ENCODE measurements at places on chromosomes 3 and 15. TPM values are rescaled to one million over a fixed set of nuclear protein-coding genes. Genes with fewer than 3 reads are reported as not detected.

DNA sequence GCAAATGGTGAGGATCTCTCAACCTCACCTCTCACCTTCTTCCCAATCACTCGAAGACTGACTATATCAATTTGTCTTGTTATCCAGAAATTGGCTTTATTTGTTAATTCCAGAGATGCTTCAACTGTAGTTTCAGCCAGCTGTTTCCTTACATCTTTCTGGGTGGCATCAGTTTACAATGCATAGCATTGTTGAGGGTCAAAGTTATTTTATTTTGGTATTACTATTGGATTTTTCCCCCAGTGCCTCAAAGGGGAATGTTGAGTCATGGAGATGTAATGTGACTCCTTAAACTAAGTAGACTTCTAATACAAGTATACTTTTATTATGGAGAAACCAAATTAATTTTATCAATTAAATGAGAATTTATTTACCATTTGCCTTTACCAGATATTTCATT, 351.6 kb downstream of the TIGIT start:
- DNase-seq: no peak

- DNase-seq: no peak
These were observed 83.8 kb downstream of the ASB7 start for GRCh38 chr15:100686021-100686724.

- no peak for DNase-seq
These were observed 15.6 kb upstream of the PRTG start for GRCh38 chr15:55758580-55758986.

GRCh38 chr3:72176537-72177041, 391.6 kb upstream of the PROK2 start:
- DNase-seq: no peak

DNA sequence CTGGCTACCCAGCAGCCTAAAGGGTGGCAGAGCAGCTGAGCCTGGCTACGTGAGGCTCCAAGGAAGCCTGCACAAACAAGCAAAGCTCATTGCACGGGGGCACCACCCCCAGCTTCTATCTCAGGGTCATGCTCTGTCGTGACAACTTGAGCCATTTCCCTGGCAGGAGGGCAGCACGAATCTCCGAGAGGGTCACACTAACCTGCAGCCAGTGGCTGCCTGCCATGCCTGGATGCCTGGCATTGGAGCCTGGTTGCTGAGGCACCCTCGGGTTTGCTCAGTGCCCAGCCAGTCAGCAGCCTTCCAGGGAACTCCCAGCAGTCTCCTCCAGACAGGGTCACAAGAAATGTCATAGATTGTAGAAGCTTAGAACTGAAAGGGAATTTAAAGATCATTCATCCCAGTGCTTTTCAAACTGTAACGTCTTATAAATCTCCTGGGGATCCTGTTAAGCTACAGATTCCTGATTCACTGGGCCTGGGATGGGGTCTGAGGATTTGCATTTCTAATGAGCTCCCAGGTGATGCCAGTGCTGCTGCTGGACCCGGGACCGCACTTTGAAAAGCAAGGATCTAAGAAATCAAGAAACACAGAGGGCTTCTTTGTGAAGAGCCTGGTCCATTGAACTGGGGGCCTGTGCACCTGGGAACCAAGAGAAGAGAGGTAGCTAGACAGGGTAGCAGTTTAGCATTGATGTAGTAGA, 48.4 kb downstream of the TMEM266 start:
- DNase-seq: no peak

DNA sequence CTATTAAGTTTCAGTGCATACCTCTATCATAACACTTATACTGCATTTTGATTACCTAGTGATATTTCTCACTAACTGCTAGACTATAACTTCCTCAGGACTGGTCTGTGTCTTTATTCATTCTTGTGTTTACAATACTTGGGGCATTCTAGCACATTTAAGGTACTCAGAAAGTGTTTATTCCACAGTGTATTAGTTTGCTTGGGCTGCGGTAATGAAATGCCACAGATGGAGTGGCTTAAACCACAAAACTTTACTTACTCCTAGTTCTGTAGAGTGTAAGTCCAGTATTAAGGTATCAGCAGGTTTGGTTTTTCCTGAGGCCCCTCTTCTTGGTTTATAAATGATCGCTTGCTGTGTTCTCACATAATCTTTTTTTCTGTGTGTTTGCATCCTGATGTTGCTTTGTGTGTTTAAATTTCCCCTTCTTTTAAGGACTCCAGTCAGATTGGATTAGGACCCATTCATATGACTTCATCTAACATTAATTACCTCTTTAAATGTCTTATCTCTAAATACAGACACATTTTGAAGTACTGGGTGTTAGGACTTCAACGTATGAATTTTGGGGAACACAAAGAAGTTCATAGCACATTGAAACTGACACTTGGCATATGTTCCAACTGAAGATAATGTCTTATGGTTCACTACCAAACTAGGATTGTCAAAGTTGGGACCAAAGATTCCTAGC, 23.9 kb downstream of the RNF111 start:
- DNase-seq: no peak

- DNase-seq: peak; percentile 64
These were observed 330.5 kb downstream of the ROBO2 start for GRCh38 chr3:77370413-77370812.

DNA sequence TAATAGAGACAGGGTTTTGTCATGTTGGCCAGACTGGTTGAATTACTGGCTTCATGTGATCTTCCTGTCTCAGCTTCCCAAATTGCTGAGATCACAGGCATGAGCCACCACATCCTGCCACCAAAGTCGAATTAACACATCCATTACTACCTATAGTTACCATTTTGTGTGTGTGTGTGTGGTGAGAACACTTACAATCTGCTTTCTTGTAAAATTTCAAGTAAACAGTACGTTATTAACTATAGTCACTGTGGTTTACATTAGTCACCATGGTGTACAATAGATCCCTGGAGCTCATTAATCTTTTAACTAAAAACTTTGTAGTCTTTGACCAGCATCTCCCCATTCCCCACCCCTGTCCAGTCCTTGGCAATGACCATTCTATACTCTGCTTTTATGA, 270.0 kb downstream of the NAALADL2 start:
- DNase-seq: no peak

ITIH3 gene
- not detected for total RNA-seq

CCDC39 gene
- total RNA-seq: not detected
